ENCODE measurements at places on chromosomes 4 and X.

- DNase-seq: peak; percentile 51
These were observed 15.1 kb downstream of the SLC2A9 start for GRCh38 chr4:10006231-10006600.

DNA sequence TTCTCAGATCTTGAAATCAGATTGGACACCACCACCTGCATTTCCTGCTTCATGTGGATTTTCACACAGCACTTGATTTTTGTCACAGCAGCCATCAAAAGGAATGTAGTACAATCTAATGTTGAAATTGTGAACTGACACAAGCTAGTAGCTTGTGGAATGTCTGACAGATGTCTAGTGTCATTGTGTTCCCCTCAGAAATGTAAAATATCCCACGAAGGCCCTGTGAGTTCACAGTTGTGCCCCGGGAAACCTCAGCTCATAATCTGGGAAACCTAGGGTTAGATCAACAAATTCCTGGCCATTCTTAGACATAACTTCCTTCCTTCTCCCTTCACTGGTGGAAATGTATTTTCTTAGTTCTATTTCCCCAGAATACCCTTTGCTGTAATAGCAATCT lies 205.7 kb downstream of the AR start:
- no peak for DNase-seq

DNA sequence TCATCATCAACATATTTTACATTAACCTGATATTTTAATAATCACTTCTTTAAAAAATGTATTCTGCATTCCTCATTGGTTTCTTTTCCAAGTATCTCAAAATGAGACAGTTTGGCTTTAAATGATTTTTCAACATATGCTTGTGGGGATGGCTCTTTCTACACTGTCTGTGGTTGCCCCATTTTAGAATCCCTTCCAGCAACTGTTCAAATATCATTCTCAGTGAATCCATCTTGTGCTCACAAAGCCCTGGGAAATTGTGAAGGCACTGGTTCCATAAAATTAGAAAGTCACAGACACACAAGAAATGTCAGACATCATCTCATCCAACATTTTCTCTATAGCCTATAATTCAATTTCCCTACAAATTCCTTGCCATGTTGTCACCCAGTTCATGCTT lies 103.5 kb downstream of the LNX1 start:
- DNase-seq: no peak

DNA sequence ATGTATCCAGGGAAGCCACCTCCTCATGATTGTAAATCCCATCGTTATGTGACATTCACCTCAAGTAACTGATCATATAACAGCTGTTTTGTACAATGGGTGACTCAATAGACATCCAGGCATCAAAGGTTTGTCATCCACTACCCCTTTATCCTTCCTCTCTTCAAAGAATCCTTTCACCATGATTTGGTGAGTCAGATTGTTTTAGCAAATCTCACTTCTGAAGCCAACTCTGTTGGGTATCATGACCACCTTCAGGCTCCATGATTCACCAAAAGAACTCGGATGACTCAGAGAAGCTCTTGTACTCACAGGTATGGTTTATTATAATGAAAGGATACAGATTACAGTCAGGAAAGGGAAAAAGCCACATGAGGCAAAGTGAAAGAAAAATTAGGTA lies 132.1 kb downstream of the PWWP3B start:
- no peak for DNase-seq

DNA sequence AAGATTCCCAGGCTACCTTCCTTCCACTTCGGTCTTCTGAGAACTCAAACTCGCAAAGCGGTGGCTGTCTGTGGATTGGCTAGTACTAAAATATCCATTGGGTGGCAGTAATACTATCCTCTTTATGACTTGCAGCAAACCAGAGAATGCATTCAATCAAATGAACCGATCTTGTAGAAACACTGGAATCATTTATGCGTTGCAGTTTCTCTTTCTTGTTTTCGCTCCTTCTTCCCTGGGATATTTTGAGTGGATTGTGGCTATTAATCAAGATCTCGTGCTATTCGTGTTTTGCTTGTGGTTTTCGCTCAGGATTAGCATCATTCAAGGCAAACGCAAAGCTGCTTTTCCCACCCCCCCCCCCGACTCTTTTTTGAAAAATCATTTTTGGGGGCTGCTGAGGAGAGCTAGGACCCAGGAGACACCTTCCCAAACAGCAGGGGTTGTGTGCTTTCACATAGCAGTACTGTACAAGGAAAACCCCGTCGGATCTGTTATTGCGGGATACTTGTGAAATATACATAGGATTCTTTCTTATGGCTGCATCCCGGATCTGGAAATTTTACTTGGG lies at the start of gene IL1RAPL1:
IL1RAPL1 (plus strand) TSS at position 466 of the 571 bp plus-strand sequence.
- DNase-seq: peak; percentile 57

- DNase-seq: no peak
These were observed 276.5 kb upstream of the SFRP2 start for GRCh38 chr4:154065368-154065767.

- peak; percentile 39 for DNase-seq
These were observed 75.2 kb upstream of the NUDT6 start for GRCh38 chr4:122997463-122998101.

- no peak for DNase-seq
These were observed 115.0 kb downstream of the SMIM20 start for GRCh38 chr4:26028793-26029567.

GRCh38 chrX:3345281-3346191 lies 916 bp downstream of the MXRA5 start:
- DNase-seq: no peak

DNA sequence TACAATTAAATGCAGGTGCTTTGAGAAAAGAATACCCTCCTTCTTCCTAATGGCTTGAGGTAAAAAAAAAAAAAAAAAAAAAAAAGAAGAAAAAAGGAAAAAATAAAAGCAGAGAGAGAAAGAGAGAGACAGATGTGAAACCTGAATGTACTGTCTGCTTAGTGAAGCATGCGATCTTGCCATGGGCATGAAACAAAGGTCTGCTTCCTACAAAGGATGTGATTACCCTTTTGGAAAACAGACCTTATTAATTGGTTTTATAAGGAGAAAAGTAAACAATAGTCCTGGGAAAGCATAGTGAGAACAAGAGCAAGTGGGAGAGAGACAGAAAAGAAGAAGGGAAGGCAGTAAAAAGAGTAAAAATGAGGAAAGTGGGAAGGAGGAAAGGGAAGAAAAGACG lies 526.1 kb upstream of the PABPC4L start:
- no peak for DNase-seq

- no peak for DNase-seq
These were observed 283.1 kb upstream of the SPANXN4 start for GRCh38 chrX:142742581-142742980.

- no peak for DNase-seq
These were observed 40.2 kb downstream of the HMX1 start for GRCh38 chr4:8831221-8832112.

DNA sequence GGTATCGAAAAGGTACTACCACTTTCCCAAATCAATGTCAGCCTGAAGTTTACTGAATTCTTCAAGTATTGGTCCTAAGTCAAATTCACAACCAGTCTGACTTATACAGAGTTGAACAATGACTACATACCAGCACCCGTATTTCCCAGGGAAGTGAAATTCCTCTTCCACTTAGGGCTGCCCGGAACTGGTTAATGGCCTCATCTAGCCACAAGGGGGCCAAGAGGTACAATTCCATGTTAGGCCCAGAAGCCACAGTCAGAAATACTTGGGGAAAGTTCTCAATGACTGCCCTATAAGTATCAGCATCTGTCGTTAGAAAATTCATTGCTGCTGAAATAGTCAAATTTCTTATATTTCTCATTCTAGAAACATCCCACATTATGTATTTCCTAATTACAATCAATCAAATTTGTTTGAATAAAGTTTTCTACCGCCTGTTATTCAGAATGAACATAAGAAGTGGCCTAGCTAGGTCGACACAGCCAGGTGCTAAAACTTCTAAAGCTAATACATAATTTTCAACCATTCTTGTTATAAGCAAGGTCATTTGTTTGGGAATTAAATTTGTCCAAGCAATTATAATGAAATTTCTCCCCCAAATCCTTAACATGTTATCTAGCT lies 5.6 kb upstream of the PCDH7 start:
- peak; percentile 82 for DNase-seq

DNA sequence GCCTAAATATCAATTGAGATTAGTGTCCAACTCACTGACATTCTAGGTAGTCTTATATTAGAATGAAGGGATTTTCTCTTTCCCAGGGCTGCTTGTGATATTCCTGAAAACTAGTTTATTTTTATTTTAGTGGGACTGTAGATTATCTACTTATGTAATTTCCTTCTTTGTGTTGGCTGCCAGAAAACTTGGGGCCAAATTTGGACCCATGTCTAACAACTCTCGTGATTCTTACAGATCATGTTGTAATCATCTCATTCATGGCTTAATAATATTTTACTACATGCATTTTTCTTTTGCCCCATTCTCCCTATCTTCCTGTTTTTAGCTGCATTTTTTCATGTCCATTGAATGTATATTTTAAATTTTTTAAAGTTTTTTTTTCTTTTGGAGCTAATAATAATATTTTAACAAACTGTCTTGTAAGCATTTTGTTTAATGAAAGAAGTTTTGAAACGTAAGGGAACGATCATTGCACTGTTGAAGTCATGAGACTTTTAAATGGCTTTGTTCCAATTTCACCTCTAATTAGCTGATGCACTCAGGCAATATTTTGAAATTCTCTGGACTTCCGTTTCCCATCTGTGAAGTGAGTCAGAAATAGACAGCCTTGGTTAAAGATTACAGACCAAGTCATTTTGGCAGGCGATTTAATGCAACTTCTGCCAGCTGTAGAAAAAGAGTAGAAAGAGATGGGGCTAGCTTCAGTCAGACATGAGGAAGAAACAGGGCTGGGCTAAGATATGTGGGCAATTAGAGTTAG lies 14.3 kb upstream of the TDO2 start:
- peak; percentile 71 for DNase-seq

DNA sequence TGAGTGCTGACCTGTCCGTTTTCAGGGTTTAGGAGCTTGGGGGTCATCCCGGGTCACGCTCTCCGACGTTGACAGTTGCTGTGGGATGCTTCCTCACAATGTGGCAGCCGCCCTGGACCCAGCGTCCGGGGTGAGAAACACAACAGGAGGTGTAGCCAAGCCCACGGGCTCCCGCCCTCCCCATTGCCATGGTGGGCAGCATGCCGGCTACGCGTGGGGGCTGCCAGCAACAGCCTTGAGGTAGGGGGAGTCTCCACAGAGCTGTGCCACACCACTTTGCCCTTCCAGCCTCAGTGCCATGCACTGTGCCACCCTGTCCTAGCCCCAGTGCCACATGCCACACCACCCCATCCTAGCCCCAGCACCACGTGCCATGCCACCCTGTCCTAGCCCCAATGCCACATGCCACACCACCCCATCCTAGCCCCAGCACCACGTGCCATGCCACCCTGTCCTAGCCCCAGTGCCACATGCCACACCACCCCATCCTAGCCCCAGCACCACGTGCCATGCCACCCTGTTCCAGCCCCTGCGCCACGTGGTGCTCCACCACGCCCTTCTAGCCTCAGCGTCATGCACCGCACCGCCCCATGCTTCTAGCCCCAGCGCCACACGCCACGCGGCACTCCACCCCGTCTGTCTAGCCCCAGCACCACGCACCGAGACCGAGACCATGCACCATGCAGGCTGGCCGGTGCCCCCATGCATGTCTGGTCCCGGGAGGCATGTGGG lies 8.5 kb upstream of the HGFAC start:
- no peak for DNase-seq

- no peak for DNase-seq
These were observed 687.2 kb upstream of the AADAT start for GRCh38 chr4:170776983-170777382.

DNA sequence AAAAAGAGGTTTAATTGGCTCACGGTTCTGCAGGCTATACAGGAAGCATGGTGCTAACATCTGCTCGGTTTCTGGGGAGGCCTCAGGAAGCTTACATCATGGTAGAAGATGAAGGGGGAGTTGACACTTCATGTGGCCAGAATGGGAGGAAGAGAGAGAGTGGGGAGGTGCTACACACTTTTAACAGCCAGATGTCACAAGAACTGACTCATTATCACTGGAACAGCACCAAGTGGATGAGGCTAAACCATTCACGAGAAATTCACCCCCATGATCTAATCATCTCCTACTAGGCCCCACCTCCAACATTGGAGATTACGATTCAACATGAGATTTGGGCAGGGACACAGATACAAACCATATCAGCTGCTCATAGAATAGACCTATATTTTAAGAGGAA lies 255.8 kb downstream of the OPHN1 start:
- peak; percentile 33 for DNase-seq

- DNase-seq: no peak
These were observed 653.0 kb downstream of the CCSER1 start for GRCh38 chr4:90780193-90780592.

DNA sequence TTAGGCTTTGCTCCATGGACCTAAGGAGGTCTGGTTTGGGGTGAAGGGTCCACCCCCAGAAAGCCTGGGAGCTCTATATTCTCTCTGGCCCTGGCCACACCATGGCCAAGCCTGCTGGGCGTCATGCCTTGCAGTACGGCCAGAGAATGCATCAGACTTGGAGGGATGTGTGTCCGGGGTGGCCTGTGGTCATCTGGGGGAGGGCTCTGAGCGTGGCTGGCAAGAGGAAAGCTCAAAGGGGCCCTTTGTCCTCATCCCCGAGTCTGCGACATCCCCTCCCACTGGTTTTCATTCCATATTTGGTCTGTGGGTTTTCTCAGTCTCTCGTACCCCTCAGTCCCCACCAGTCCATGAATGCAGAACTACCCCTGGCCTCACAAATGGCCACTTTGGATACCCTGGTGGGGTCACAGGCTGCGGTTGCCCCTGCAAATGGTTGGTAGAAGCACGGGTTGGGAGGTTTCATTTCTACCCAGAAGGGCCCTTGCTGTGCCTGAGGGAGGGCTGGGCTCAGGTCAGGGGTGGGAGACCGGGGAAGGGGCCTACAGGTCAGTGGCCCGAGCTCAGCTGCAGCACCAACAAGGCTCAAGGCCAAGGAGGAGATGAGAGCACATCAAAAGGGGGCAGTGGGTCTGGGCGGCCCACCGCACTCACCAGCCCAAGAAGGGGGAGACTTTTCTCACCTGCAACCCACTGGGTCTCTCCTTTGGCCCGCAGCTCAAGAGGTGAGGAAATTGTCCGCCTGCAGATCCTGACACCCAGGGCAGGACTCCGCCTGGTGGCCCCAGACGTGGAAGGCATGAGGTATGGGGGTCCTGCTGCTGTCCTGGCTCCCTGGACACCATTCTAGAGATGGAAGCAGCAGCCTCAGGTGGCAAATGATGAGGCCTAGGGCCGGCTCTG lies 30.2 kb downstream of the ZNF185 start:
- no peak for DNase-seq

GRCh38 chr4:36349938-36350549 lies 68.6 kb downstream of the DTHD1 start:
- DNase-seq: no peak

- DNase-seq: no peak
These were observed 29.7 kb downstream of the SYNPO2 start for GRCh38 chr4:118918388-118918787.

Measured in OCI-M1 (cell line).